ENCODE measurements at places on chromosomes 2 and 18.

- DNase-seq: no peak
These were observed 20.8 kb upstream of the MGAT5 start for GRCh38 chr2:134232868-134233727.

DNA sequence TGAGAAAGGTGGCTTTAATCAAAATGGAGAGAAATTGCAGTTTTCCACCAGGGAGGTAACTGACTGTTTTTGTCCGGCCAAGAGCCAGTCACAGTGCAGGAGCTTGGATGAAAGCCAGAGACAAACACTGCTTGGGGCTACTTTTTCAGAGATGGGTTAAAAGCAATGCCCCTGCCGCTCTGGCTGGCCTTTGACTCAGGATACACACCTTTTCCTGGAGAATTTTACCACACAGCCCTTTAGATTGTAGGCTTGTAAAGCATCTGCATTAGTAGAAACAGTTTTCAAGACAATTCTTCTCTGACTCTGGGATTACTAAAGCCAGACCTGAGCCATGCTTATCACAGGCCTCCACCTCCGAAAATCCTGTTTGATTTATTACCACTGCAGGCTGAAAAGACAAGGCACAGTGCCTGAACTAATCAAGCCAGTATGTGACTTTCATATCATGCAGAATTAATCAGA is 79.7 kb downstream of the CCBE1 start:
- DNase-seq: no peak

DNA sequence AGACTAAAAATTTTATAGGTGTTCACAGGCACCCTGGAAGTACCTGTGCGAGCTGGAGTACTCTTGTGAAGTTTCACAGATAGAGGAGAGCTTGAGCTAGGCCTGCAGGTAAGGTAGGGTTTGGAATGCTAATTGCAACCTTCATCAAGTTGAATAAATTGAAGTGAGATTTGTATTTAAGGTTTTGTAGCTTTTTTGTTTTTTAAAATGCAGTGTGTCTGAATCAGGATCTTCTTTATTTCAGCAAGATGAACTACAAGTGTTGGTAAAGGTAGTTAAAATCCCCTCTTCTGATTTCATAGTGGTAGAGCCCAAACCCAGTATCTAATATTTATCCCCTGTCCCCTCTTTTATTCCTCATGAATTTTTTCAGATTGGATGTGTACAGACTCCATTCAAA is 45.5 kb downstream of the MGAT5 start:
- DNase-seq: no peak

GRCh38 chr18:49926106-49926745 is 112.9 kb upstream of the ACAA2 start:
- no peak for DNase-seq

DNA sequence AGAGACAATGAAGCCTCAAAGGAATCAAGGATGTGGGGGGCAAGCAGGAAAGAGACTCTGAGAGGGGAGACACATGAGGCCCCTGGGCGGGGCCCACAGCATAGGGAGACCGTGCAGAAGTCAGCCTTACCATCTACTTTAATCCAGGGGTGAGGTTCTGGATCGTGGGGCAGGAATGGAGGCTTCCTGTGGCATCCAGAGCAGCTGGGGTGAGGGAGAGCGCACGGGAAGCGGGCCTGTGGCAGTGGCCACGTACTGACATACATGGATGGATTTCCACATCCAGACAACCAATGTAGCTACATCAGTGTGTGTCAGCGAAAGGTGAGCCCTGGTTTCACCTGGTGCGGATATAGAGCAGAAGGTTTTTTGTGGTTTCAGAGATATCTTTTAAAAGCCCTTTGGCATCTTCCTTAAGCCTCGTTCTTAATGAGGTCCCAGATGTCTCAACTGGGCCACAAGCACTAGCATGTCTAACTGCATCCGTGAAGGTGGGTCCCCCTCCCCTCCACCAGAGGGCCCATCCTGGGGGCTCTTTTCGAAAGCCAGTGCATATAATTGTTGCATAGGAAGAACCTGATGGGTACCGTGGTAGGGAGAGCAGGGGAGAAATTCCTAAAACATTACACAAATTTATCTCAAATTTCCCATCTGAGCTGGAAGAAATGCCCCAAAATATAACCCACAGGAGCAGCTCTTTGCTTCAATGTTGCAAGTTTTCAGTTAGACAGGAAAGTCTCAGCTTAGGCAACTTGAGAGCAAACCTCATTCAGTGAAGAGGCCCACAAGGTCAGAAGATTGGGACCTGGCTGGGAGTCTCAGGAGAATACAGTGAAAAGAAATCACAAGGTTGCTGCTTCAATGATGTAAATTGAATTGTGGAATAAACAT is 90.9 kb downstream of the SP3 start:
- DNase-seq: no peak

DNA sequence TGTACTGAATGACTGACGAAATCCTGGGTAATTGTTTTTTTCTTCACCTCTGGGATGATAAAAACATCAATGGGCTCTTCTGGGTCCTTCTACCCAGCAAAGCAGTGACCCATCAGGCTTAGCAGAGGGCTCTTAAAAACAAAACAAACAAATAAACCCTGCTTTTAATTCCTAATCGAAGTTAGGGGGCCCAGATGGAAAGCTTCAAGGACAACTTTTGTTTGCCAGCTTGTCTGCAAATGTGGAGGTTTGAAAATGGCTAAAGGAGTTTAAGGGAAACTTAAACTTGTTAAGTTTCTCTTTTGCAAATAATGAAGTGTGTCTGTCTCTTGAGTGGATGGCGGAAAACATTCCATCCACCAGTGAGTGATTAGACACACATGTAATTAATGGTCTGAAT is 327.2 kb downstream of the SATB2 start:
- DNase-seq: no peak

DNA sequence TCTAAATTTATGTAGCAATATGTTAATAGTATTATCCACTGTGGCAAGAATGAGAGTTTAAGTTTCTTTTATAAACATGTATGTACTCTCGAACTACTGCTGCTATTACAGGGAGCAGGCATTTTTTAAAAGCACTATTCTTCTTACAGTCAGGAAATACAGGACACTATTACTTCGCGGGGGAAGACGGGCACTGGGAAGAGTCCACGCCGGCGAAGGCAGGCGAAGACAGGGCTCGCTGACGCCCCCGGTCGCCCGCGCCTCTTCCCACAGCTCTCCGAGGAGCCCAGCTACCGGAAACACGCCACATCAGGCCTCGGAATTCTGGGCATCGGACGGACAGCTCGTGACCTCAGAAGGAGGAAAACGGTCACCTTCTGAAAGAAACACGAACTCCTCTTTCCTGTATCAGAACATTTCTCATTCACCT is 90.2 kb downstream of the FAM161A start:
- DNase-seq: no peak

GRCh38 chr2:79993144-79993543 is 311.4 kb downstream of the LRRTM1 start:
- DNase-seq: no peak

- DNase-seq: no peak
These were observed 199.3 kb upstream of the GALNT5 start for GRCh38 chr2:157058161-157058560.

- DNase-seq: no peak
These were observed 1.5 kb downstream of the ZFAND2B start for GRCh38 chr2:219207884-219208740.

DNA sequence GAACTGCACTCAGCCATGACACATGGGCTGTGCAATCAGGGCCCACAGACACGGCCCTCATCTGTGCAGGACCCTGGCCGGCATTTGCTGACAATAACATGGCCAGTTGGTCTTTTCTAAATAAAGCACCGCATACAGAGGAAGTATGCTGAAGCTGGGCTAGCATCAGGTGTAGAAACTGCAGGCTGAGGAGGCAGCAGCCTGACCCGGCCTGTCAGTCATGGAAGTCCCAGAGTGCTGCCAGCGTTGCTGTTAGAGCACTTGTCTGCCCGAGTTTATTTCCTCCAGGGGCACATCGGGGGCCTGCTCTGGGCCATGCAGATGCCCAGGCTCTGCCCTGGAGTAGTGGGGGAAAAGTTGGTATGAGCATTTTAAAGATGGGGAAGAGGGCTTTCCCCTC is 4.1 kb upstream of the PTPN18 start:
- no peak for DNase-seq

DNA sequence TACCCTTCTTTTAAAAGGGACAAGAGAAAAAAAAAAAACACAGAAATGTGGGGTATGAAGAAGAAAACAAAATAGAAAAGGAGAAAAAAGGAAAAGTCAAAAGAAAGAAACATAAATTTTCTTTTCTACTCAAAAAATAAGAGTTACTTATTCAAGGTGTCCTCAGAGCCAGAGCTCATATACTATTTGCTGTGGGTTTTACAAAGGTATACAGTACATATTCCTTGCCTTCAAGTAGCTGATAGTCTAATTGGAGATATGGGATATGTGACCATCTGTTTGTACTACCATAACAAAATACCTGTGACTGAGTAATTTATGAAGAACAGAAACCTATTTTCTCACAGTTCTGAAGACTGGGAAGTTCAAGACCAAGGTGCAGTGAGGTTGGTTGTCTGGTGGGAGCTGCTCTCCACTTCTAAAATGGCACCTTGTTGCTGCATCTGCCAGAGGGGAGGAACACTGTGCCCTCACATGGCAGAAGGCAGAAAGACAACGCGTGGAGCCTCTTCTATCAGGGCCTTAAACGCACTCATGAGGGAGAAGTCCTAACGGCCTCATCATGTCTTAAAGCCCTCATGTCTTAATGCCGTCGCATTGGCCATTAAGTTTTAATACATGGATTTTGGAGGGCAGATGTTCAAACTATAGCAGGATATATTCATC is 33.9 kb downstream of the NBAS start:
- DNase-seq: no peak

GRCh38 chr2:116510117-116510671 is 1304.3 kb upstream of the DDX18 start:
- DNase-seq: no peak

- peak; percentile 41 for DNase-seq
These were observed 226.2 kb upstream of the TNP1 start for GRCh38 chr2:217086038-217086522.
